Inflammatory macrophage treated with lipopolysaccharide for 1 hour (primary cell): ENCODE measurements at places on chromosomes 5 and 9.

DNA sequence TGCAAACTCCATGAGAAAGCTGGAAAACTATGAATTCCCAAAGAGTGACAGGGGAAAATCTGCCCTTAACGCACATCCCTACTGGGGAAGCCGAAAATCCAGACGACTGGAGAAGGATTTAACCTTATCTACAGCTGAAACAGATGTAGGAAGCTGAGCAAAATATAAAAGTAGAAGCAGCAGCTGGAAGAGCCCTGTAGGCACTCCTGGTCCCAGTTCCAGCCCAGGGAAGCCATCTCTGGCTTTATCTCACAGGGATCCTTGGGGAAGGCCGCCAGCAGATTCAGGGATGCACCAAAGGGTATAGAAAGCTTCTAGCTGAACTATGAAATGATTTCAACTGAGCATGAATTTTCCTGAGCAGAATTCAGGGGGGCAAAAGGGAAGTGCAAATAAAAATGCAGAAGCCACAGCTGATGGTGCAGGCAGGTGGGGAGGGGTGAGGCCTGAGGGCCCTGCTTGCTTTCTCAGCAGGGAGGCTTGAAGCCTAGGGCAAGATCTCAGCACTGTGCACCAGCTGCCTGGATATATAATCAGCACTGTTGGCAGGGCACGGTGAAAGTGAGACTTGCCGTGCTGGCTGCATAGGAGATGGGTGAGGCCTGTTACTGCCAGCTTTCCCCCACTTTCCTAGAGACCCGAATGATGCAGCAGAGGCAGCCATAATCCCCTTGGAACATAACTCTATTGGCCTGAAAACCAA is 2019.5 kb upstream of the NUDT12 start:
- no peak for DNase-seq

DNA sequence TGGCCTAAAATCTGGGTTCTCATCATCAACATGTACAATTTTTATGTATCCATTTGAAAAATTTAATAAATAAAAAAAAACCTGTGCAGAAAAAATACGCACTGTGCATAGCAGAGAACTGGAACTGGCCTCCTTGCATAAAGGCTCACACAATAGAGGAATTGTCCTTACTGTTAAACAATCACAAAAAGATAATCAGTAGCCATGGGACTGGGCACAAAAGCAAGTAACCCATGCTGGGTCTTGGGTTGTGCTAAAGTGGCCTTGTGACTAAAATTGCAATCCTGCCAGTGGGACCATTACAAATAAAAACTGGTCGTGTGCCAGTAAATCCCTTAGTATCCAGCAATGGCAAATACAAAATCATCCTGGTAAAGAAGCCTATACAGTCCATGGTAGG is 1646.6 kb downstream of the MAT2B start:
- DNase-seq, result no peak

DNA sequence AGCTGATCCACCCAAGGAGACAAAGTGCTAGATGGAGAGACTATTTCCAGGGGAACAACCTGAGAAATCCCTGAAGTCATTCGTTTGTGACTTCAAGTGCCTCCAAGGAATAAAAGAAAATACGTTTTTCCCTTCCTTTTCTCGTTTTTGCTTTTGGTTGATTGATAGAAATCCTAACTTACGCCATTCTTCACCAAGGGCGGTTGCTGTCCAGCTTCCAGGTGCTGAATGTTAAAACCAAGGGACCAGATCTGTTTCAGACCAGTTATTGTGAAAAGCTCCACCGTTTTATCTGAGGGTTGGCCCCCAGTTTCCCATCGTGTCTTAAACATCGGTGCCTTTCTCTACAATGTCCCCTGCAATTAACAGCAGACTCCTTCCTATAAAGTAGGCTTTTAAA is 600.7 kb upstream of the SGCD start:
- no peak for DNase-seq

DNA sequence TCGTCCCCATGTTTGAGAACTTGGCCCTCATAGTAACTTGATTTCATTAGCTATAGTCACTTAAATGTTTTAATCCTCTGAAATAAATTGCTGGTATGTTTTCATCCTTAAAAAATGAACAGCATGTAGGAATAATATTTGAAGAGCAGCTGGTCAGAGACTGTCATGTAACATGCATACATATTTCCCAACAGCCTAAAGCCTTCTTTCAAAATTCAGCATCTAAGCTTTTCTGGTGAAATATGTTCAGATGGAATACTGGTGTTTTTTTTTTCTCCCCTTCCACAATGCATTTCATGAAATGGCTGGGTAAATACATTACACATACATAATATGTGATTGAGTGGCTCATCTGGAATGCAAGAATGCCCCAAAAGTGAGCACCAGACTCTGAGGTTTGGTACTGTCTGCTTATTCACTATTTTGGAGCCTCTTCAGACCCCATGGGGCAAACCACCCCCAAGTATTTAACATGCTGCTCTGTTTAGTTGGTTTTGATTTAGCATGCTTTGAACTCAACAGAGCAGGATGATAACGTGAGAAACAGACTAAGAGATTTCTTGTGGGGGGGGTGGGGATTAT is 94.0 kb downstream of the SMARCA2 start:
- DNase-seq, result no peak

DNA sequence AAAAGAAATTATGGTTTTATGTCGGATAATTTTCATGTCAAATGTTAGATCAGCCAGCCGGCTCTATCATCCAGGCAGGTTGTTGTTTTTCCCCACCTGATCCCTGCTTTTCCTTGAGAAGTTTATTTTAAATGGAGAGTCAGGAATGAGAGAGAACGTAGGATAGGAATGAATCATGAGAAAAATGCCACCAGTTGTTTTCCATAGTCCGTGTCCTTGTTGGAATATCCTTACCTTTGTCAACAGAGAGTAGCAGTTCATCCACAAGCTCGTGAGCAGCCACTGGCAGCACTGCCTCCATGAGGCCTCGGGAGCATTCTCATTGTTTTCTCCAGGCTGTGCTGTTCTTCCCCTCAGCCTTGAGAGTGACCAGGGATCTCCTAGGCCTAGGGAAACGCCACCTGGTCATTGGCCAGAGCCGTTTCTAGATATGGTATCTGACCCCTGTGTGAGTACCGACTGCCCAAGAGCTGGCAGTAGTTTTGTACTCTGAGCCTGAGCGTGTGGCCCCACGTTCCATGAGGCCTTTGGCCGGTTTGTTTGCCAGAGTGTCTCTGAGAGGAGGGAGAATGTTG is 293.3 kb downstream of the FANCC start:
- DNase-seq, result no peak

DNA sequence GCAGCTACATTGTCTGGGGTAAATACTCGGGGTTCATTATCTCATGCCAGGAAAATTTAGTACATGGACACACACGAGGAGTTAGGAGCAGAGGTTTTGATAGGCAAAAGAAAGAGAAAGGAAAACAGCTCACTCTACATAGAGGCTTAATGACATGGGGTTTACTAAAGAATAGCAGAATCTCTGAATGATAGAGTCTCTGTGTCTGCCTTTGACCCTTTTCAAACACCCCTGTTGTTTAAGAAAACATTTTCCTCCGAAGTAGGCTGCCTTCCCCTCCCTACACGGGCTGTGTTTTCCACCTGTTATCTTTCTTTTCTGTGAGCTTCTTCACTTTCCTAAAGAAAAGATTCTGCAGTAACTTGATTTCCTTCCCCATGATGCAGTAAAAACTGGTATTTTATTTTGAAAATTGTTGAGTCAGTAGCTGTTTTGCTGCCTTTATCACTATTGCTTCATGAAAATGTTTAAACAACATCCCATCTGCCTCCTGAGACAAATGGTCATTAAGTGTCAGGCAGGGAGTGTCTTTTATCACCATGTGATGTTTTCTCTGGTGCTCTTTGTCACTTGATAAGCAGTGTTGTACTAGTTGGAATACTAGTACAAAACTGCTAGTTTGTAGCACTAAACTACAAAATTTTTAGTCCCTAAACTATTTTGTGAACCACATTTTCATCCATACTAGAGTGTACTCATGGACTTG is 76.6 kb downstream of the PPIC start:
- DNase-seq, result no peak

GRCh38 chr5:156356238-156356637 is 29.3 kb downstream of the SGCD start:
- DNase-seq, result no peak

- DNase-seq, result no peak
Observed at GRCh38 chr5:117414926-117415325, 840.3 kb upstream of the SEMA6A start.

DNA sequence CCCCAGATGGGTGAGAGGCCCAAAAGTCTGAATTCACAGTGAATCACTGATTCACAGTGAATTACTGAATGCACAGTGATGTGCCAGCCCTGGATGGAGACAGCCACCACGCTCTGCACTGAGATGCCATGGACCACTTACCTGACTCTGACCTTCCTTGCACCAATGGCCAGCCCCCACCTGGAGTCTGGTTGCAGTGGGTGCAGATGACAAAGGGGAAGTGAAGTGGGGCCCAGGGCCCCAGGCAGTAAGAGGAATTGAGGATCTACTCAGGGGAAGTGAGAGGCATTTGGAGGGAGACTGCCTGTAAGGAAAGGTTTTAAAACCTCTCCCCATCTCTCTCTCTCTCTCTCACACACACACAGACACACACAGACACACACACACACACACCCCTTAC is 412.1 kb downstream of the CYLC2 start:
- DNase-seq, result no peak

DNA sequence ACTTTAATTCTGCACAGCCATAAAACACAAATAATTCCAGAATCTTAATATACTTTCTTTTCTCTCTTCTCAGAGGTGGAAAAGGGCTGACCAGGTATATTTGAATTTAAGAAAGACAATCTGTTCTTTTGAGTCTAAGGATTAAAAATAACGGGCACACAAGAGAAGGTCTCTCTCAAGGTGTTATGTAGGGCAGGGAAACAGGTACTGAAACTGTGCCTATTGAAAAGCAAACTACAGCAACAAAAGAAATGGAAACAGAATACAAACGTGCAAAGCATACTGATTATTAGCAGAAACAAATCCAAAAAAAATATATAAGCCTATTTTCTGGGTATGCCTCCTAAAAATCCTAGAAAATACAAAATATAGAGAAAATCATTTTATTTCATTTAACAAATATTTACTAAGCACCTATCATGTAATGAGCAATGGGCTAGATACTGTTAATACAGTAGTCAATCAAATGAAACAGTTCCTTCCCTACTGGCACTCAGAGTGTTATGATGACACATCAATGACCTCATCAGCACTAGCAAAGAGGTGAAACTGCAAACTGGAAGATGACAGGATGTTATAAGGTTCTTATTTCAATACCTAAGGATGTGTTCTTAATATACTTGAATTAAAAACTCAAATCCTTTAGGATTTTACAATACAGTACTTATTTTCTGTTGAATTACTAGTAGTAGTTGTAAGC is 87.7 kb downstream of the AUH start:
- peak; percentile 50 for DNase-seq

DNA sequence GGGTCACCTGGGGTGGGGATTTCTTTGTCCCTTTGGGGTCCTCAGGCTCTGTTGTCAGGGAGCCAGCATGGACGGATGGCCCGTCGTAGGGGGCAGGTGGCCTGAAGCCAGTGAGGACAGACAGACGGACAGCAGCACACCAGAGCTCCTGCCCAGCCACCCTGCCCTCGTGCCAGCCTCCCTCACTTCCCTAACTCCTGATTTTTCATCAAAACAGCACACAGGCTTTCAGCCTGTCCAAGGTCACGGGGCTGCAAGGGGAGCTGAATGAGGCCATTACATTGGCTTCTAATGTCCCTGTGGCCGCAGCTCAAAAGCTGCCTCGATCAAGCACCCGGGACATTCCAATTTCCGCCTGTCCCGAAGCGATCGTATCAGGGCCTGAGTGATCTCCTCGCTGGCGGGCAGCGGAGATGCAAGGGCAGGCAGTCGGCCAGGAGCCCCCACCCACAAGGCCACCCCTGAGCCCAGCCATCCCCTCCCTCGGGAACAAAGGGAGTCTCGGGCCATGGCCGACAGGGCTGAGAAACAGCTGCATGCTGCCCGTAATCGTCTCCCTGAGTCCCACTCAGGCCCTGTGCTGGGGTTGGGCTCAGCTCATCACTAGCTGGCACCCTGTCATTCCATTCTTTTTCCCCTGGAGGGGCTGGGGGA is 50.5 kb upstream of the RNU6ATAC start:
- DNase-seq, result no peak

GRCh38 chr5:123265551-123265950 is 157.7 kb downstream of the CEP120 start:
- no peak for DNase-seq

DNA sequence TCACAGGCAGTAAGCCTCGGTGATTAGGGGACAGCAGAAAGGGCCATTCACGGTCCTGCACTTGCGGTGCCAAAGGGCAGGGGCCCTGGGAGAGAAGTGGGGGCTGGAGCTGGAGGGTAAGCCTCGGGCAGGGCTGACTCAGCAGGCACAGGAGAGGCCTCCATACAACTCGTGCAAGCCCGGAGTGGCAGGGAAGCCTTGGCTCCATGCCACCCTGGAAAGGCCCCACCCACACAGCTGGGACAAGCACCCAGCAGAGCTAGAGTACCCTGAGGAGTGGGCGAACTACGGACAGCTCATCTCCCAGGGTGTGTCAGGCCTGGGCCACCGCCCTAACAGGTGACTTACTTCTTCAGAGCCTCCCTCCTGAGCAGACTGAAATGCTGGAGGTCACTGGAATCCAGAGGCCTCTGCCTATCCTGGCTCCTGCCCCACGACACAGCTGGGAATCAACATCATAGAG is 5.6 kb upstream of the CAMK2A start:
- DNase-seq, result peak; percentile 69

DNA sequence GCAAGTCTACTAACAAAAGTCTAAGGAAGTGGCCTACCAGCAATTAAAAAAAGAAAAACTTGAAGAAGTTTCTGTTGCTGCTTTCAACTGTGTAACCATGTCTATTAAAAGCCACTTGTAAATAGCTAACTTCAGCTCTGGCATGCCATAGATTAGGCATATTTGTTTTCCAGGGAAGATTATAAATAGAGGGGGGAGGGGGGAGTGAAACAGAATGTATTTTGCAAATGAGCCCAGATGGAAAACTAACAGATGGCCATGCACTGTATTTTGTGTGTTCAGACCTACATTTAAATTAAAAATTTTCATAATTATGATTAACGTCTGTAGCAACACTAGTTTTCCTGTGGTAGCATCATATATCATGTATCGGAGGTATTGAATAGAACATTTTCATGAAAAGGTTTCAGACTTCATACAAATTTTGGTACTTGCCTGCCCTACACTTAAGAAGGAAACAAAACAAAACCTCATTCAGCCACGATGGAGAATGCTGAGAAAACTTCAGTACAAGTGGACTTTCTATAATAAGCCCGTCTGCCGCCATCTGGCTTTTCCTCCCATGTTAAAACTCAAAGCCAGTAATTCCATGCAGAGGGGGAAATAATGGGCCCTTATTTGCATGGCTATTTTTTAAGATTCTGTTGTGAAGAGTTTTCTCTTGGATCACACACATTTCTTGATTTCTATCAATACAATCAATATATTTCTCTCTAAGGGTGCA is 220.4 kb upstream of the SMARCA2 start:
- no peak for DNase-seq

DNA sequence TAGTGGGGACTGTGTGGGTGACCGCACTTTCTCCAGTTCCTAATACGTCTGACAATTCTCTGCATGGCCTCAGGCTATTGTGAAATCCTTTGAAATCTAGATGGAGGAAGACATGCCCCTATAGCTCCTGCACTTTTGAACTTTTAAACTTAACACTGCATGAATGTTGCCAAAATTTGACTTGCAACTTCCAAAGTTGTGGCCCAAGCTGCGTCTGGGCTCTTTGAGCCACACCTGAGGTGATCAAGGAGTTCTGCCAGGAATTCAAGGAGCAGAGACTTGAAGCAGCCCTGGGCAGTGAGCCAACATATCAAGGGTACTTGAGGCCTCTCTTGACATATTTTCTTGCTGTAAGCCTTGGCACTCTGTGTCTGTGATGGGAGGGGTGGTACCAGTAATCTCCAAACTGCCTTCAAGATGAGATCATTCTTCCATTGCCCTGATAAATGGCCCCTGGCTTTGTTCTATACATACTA is 1336.1 kb upstream of the CDH9 start:
- DNase-seq, result no peak
